ENCODE measurements at places on chromosomes 7 and 10. TPM values are rescaled to one million over a fixed set of nuclear protein-coding genes. Genes with fewer than 3 reads are reported as not detected.

The MLXIPL gene
- not detected for total RNA-seq

The IFIT1B gene
- not detected for total RNA-seq

The NUP42 gene
- 39.5 TPM for total RNA-seq

- peak; percentile 50 for DNase-seq
Measured at GRCh38 chr10:43255634-43256431, 11.0 kb downstream of the RASGEF1A start.

GRCh38 chr7:36790311-36790787 lies 66.1 kb upstream of the AOAH start:
- DNase-seq: no peak

DNA sequence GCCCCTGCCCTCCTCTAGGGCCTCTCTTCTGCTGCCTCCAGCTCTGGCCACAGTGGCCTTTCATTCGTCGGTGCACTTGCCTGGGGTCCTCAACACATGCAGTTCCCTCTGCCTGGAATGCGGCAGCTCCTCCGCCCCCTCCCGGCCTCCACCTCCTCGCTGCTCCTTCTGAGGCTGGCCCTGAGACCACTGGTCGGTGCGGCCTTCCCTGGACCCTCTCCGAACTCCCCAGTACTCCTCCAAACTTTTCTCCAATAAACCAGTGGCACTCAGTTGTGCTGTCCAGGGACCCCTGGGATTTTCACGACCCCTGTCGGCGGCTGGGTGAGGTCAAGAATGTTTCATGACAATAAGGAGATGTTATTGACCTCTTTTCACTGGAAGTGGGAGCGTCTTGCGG lies 53.5 kb downstream of the BMS1 start:
- DNase-seq: no peak
